LHCN-M2 (cell line): ENCODE measurements at places on chromosomes 5 and 9.

GRCh38 chr9:21507483-21507790, 25.3 kb upstream of the IFNE start:
- no peak for DNase-seq

- no peak for DNase-seq
Measured at GRCh38 chr9:112273876-112274275, 59.5 kb downstream of the PTBP3 start.

DNA sequence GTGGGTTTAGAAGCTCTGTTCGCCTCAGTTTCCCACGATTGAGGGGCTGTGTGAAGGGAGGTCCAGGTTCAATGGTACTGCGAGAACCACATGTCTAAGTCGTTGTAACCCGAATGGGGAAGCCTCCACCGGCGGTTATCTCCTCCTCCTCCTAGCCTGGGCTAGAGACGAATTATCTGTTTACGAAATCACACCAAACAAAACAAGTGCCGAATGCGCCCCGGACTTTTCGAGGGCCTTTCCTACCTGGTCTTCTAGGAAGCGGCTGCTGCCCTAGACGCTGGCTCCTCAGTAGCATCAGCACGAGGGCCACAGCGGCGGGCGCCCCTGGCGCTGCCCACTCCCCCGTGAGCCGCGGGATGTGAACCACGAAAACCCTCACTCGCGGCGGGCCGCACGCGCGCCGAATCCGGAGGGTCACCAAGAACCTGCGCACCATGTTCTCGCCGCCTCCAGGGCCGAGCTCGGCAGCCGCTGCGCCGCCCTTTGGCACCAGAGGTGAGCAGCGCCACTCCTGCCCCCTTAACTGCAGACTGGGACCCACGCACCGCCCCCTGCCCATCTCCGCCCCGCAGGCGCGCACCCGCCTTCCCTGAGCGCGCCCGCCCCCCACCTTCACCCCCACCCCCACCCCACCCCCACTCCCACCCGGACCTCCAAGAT, at the start of gene CDKN2A:
Gene CDKN2A, minus strand, starts transcription at position 500 of the 663 bp plus-strand sequence.
- DNase-seq = peak; percentile 45

DNA sequence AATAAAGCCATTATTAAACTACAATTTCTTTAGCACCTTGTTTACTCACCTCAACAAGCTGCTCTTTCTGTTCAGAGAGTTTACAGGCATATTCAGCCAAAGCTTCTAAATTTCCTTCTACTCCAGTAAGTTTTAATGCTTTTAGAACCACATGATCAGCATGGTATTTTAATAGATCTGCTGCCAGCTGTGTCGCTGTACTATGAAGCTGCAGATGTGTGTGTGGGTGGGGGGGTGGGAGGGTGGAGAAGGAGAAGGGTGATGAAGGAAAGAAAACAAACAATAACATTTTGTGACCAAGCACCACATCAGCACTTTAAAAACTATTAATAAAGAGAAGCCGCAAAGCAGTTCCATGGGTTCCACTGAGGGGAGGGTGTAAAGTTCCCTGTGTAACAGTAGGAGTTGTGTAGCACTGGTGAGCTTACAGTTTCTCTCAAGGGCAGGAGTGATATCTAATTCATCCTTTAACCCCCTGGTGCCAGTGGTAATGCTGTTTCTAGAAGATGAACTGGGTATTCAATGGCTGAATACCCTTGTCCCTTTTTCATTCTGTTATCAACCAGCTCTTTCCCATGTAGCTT, 38.5 kb downstream of the ABITRAM start:
- no peak for DNase-seq

- DNase-seq = peak; percentile 54
Measured at GRCh38 chr5:131382407-131383395, 118.8 kb downstream of the CDC42SE2 start.

GRCh38 chr5:156838961-156839360, 11.1 kb upstream of the PPP1R2B start:
- DNase-seq = no peak

- DNase-seq = peak; percentile 69
Measured at GRCh38 chr5:172412724-172413286, 41.5 kb downstream of the SH3PXD2B start.

DNA sequence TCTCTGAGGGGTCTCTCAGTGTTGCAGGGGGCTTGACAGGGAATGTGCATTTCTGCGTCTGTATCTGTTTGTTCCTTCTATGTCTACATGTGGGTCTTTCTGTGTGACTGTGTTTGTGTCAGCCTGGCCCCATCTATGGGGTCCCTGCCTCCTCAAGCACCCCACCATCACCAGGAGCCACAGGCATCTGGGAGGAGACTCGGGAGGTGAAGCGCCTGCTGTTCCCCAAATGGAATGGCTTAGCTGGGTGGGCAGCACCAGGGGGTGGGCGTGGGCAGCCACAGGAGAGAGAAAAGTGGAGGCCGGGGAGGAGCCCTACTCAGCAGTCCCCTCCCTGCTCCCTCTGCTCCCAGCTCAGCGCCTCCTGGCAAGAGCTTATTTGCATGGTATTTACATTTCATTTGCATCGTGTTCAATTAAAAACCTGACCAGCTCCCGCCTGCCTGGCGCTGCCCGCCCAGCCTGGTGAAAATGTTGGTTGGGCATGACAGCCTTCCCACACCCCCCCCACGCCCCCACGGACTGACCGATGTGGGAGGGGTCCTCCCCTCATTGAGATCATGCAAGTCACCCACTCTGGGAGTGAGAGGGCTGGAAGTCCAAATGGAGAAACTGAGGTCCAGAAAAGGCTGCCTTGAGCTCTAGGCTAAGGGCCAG, 50.5 kb downstream of the CXXC5 start:
- DNase-seq = no peak
